ENCODE measurements at places on chromosomes 11 and 22.

DNA sequence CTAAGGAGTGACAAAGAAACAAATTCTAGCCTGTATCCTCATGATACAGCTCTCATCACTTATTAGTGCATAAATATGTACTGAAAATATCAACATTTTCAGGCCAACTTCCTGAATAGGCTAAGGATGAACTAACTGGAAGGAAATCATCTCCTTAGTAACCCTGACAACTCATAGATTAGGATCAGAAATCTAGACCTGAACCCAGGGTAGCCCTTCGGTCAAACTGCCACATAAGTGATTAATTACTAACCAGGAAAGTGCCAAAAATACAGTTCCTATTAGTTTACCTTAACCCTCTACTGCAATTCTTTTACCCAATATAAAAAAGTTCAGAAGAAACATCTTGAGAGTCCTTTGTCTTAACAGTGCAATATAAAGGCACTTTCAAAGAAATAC, 40.0 kb downstream of the AMBRA1 start:
- peaks cover 29% of the 10 kb centered on the region for H3K4me1 ChIP-seq
- DNase-seq = no peak
- H3K4me3 ChIP-seq = no peak overlapping the region
- peak overlapping the region; percentile 35 for H3K27ac ChIP-seq
- H3K36me3 ChIP-seq = no peaks in the 10 kb centered on the region
- H3K27me3 ChIP-seq = no peaks in the 10 kb centered on the region

DNA sequence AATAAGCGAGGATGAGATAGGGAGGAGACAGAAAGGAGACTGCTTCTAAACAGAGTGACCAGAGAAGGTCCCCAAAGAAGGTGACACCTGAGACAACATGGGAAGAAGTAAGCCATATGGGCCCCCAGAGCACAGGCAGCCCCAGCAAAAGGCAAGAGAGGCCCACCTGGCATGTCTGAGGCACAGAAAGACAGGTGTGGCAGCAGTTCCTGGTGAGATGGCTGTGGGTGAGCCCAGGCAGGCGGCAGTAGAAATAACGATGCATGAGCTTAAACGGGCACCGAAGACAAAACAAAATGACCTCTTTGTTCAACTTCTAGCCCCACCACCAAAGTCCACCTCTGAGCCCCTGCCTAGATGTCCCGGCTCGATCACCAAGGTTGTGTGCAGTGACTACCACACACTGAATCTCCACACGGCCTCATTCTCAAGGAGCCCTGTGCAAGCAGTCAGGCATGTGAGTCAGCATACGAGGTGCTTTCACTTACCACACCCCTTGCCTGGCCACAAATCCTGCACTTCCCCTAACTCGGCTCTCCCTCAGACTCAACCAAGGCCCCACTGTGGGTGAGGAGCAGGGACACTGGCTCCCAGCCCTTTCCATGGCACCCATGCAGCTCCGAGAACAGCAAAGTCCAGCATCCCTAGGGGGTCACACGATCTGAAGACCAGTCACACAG, 77.6 kb downstream of the PACSIN2 start:
- H3K4me3 ChIP-seq = no peak overlapping the region
- H3K36me3 ChIP-seq = no peaks in the 10 kb centered on the region
- H3K27me3 ChIP-seq = no peaks in the 10 kb centered on the region
- peaks cover 60% of the 10 kb centered on the region for H3K4me1 ChIP-seq

- H3K4me1 ChIP-seq = no peaks in the 10 kb centered on the region
- no peak overlapping the region for H3K27ac ChIP-seq
- H3K4me3 ChIP-seq = no peak overlapping the region
- no peak for DNase-seq
Measured at GRCh38 chr11:28346209-28346608, 238.0 kb downstream of the METTL15 start.

DNA sequence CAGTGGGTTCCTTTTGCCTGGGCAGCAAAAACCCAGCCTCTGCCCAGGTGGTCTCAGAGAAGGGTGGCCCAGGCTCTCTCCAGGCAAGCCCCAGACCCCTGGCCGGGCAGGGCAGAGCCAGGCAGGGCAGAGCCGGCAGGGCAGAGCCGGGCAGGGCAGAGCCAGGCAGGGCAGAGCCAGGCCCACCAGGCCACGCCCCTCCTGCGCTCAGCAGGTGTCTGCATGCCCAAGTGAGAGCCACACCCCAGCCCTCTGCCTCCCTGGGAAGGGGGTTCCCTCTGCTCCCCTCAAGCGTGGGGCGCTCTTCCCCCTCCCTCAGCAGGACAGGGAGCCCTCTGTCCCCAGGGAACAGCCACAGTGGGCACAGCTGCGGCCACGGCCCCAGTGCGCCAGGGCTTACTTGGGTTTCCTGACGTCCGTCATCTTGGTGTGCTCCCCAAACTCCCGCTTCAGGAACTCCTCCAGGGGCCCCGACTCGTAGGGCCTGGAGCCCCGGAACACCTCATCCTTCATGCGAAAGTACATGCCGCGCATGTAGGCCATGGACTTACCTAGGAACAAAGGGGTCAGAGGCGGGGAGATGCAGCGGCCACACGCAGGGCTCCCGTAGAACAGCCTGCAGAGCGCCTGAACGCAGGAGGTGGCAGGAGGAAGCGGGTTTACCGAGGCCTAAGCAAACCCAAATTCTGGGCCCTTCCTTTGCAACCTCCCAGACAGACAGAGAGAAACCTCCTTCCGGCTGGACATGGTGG, 10.1 kb upstream of the BAIAP2L2 start:
- H3K27me3 ChIP-seq = no peaks in the 10 kb centered on the region
- no peak for DNase-seq
- H3K36me3 ChIP-seq = no peaks in the 10 kb centered on the region
- H3K27ac ChIP-seq = no peak overlapping the region
- H3K4me1 ChIP-seq = no peaks in the 10 kb centered on the region

GRCh38 chr11:106012744-106013143, 9.3 kb downstream of the MSANTD4 start:
- H3K4me3 ChIP-seq = no peak overlapping the region
- peaks cover 20% of the 10 kb centered on the region for H3K36me3 ChIP-seq
- DNase-seq = no peak
- H3K27me3 ChIP-seq = no peaks in the 10 kb centered on the region
